ENCODE measurements at places on chromosomes 5 and 9. TPM values are rescaled to one million over a fixed set of nuclear protein-coding genes. Genes with fewer than 3 reads are reported as not detected.

The ITGA1 gene
- total RNA-seq = 1.9 TPM

The MAMDC4 gene
- 7.7 TPM for total RNA-seq

The KIF4B gene
- 0.44 TPM for total RNA-seq

The SHOC1 gene
- not detected for total RNA-seq

The ANP32B gene
- 152 TPM for total RNA-seq

DNA sequence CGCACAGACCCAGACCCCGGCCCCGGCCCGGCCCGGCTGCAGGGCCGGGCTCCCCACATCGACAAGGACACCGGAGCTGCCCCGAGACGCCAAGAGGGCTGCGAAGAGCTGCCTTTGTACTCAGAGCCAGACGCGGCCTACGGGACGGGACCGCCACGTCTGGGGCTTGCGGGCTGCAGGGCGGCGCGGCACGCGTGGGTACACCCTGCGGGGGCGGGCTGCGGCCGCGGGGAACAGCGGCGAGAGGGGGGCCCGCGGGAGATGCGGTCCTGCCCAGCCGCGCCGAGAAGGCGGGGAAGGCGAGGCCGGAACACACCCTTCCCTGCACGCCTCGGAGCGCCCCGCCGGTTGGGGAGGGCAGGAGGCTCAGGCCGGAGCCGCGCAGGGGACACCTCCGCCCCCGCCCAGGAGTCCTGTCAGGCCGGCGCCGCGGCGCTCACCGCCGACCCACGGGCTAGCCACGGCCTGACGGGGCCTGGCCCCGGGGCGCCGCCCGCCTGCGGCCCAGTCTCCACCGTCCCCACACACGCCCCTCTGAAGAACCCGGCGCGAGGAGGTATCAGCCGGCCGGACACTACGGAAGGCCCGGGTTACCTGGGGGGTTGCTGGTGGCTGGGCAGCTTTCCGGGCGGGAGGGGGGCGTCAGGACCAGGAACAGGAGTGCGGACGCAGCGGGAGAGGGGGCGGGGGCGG lies 478 bp downstream of the RAB14 start:
- DNase-seq = peak; percentile 29

- DNase-seq = no peak
Observed at GRCh38 chr9:19460243-19460642, 51.4 kb downstream of the ACER2 start.

- no peak for DNase-seq
Observed at GRCh38 chr9:110160123-110160522, 47.8 kb downstream of the C9orf152 start.

GRCh38 chr5:63963926-63964325 lies 1.7 kb upstream of the HTR1A start:
- DNase-seq = no peak

DNA sequence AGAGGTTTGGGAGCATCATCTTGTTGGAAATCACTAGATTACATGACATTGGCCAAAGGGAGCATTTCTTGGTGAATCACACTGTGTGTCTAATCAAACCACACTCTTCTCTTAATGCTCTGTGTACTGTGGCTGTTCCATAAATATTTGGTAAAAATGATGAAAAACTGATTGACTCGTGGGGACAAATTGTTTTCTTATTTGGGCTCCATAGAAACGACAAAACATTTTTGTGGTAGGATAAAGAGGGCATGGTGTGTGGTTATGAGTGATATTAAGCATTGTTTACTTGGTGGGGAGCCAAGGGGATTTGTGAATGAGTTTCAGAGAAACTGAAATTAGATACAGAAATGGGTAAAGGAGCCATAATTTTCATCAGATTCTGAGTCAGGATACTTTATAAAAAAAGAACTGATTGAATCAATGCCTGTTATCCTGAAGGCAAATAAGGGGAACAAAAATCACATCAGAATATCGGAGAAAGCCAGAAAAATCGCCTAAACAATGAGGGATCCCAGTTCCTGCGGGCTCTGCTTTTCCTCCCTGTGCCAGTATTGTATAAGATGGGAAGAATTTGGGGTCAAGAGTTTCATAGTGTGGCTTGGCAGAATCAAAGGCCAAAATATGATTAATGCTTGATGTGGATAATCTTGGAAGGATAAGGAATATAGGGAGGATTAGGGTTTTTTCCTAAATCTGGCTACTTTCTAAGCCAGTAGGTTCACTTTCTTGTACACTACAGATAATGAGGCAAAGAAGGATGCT lies 33.3 kb downstream of the FBXL7 start:
- DNase-seq = peak; percentile 16

DNA sequence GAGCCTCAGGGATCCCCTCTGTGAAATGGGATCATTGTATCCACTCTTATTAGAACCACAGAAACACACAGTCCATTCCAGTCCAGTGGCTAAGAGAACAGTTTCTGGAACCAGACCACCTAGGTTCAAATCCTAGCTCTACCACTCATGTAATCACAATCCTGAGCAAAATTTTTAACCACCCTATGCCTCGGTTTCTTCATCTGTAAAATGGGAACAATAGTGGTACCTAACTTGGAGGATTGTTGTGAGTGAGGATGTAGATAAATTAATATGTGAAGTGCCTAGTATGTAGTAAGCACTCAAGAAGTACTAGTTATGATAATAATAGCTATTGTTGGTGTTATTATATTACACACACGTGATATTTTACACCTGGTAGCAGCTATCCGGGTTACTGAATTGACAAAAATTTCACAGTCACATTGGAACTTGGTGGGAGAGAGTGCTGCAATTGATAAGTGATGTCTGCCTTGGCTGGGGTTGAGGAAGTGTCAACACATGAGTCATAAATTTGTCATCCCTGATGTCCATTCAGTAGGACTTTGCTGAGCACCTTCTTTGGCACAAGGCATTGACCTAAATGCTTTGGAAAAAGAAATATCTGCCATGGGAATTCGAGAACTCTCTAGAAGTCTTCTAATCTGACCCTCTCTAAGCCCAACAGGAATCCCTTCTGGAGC lies 68.4 kb downstream of the COL27A1 start:
- peak; percentile 68 for DNase-seq

DNA sequence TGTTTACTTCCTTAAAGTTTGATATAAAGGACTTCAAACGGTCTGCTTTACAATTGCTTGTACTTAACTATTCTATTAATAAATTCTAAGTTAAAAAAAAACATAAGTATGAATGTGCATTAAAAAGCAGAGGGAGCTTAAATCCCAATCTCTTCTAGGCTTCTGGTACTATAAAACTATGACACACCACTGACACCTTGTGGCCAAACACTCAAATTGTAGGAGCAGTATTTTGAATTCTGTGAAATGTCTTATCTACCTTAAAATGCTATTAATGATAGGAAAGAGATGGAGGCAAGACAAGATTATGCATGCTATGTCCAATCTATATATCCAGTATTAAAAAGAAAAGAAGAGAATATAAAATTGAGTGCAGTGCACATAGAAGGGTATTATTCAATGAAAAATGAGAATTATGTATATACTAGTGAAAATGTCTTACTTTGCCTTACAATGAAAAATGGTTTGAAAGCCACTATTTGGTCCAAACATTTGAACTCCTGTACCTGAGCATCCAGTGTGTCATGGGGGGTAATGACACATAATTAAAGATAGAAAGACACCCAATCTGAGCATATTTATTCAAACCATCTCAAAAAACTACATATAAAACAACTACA lies 87.6 kb downstream of the ERP44 start:
- peak; percentile 62 for DNase-seq

DNA sequence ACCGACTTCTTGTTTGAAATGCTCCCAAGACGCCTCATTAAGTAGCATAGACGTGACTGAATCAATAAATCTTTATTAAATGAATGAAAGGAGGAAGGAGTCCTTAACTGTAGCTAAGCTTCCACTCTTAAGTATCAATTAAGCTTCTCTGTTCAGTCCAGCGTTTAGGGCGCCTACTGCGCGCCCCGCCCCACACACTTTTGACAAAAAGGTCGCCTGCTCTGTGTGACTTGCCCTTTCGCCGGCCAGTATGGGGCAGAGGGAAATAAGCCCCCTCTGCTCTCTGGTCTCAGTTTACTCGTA lies 662 bp upstream of the DOLPP1 start:
- DNase-seq = peak; percentile 7

DNA sequence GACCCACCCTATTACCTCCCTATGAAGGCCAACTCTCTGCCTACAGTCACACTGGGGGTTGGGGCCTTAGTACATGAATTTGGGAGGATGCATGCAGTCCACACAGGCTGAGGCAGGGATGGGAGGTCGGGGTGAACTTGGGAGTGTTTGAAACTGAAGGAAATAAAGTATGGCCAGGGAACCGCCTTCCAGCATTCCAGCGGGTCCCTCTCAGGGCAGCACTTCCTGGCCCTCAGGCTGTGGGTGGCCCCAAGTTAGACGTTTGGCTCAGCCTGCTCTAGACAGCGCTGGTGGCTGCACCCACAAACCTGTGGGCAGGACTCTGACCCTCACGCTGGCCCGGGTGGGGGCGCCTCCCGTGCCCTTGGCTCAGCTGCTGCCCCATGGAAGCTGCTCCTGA lies 74.3 kb downstream of the UBE2QL1 start:
- DNase-seq = no peak

DNA sequence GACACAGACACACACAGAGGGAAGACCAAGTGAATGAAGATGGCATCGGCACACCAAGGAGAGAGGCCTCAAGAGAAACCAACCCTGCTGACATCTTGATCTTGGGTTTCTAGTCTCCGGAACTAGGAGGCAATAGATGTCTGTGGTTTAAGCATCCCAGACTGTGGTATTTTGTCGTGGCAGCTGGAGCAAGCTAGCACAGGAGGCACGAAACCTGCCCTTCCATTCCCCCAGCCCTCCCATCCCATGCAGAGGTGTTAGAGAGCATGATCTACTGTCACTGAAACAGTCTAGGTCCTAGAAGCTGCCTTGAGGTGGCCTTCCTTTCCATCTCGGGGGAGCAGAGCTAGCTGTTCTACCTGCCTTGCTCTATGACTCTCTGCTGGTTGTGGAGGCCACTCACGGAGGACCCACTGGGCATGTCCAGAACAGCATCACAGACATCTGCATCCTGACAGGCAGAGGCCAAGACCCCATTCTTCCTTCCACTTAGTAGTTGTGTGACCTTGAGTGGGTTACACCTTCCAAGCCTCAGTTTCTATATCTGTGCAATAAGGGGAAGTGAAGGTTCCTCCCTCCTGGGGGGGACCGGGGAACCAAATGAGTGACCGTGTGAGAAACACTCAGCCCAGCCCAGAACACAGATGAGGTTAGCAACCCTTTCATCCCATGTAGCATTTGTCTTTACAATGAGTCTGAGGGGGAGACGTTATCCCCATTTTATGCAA lies 134.3 kb upstream of the BOD1 start:
- DNase-seq = no peak
